ENCODE measurements at places on chromosomes 4 and X.

DNA sequence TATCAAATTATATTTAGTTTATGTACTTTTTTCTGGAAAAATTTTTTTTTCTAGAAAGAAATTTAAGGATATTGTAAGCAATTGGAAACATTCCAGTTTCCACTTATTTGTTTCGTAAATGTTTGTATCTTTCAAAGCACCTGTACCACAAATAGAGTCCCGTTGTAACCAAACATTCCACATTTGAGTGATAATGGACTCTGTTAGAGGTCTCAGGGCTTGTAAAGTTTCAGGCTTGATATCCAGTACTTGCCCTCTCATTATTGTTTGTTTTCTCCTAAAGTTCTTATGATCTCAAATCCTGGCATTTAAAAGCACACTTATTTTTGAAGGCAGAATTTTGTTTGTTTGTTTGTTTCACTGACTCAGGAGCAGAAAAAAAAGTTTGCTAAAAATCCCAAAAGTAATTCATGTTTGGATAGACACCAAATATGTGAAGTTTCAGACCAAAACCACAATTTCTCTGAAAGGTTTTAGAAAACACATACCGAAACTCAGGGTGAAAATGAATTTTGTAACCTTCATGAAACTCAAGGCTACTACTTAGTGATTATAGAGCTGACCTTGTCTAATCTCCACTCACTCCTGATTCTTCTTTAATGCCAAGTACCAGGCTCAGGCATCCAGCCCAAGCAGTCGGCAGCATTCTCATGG lies 5.7 kb upstream of the TMEM192 start:
- DNase-seq, result no peak

DNA sequence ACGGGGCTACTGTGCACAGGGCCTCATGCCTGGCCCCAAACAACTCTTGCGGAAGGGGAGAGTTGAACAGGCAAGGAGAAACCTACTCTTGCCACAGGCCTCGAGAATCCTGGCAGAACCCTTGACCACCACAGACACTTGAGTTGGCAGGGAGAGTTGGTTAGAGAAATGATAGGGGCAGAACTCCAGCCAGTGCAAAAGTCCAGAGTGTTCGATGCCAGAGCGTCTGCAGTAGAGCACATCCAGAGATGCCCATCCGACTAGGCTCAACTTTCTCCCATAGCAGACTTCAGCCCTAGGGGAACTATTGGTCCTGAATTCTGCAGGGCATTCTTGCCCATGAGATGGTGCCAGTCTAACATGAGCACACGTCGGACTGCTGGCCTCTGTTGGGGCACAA lies 45.4 kb upstream of the RADX start:
- DNase-seq, result no peak

DNA sequence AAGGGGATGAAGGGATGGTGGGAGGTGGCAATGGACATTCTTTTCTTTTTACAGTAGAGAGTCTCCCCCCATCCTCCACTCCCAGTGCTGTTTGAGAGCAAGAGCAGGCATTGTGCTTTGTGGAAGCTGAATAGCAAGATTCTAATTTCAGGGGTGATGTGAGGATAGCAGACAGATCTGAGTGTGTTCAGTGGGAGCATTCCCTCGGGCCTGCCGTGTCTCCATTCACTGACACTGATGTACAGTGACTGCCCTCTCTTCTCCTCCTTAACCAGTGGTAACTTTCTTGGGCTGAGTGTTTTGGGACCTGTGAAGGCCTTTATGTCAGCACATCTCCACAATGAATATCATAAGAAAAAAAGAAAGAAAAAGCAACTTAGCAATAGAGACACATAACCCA lies 396.6 kb upstream of the RPS6KA3 start:
- no peak for DNase-seq

DNA sequence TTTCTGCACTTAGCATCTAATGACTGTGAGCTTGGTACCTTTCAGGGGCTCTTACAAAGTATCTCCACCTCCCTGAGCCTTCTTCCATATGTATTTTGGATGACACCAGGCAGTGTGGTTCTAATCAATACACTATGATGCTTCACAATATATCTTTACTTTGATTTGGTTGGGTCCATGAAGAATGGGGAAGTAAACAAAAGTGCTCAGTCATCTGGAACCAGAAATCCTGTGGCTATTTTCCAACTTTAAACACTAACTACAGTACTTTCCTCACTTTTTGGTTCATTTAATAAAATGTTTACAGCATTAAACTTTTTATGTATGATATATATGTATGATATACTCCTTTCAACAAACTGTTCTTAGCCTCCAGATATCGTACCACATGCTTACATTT lies 216.4 kb upstream of the AFF2 start:
- DNase-seq, result no peak

- no peak for DNase-seq
Observed at GRCh38 chrX:149433051-149433450, 72.1 kb downstream of the IDS start.

DNA sequence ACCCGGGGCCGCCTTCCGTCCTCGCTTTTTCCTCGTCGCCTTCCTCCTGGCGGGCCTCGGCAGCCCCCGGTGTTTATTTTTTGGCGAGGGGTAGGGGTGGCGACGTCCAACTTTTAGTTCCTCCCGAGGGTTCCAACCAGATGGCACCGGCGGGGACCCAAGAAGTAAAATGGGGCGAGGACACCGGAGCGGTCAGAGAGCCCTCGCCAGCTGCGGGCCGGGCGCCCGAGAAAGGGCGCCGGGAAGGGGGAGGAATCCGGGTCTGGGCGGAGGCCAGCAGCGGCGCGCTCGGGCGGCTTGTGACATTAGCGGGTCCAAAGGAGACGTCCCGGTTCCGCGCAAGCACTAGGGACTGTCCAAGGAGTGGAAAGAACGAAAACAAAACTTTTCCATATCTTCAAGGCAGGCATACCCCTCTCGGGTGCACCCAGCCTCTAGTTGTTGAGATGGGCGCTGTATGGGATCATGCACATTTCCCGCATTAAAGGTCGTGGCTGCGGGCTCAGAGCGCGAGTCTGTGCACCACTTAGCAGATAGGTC lies 691 bp upstream of the USP46 start:
- no peak for DNase-seq

DNA sequence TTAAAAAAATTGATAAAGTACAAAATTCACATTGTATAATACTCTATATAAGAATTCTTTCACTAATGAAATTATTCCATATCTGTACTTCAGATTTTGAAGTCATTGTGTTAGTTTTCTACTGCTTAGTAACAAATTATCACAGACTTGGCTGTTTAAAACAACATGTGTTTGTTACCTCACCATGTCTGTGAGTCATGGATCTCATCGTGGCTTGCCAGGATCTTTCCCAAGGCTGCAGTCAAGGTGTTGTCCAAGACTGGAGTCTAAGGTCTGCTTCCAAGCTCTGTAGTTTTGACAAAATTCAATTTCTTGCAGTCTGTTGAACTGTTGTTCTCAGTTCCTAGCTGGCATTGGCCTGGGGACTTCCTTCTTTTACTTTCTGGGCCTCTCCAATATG lies 1286.9 kb downstream of the ADGRL3 start:
- no peak for DNase-seq

- no peak for DNase-seq
Observed at GRCh38 chrX:38880296-38880854, 79.1 kb downstream of the MID1IP1 start.

- no peak for DNase-seq
Observed at GRCh38 chr4:161208564-161208963, 955.2 kb downstream of the FSTL5 start.

DNA sequence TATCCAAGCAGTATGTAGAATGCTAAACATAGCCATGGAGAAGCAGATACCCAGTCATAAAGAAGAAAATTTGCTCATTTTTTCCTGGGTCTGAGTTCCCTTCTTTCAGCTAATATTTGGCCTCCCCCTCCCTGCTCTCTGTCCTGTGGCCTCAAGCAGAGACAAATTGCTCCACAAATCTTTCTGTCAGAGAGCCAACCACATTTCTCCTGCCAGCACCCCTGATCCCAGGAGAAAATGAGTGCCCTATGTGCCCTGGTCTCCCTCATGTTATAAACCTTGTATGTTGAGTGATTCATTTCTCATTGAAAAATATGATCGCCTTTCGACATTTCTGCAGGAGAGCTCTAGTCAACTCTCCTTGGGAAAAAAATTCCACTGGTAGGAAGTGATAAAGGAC lies 82.0 kb downstream of the TMEM156 start:
- DNase-seq, result no peak

DNA sequence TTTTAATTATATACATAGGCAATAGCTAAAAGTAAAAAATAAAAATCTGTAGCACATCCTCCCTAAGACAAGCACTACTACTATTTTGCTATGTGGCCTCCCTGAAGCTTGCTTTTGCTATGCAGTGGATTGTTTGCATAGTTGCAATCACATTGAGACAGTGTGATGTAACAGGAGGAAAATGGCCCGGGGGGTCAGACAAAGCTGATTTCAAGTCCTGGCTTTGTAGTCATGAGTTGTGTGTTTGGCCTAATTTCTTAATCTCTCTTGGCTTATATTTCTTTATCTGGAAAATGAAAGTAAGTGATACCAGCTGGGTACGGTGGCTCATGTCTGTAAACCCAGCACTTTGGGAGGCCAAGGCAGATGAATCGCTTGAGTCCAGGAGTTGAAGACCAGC lies 166.6 kb downstream of the LHFPL1 start:
- no peak for DNase-seq

DNA sequence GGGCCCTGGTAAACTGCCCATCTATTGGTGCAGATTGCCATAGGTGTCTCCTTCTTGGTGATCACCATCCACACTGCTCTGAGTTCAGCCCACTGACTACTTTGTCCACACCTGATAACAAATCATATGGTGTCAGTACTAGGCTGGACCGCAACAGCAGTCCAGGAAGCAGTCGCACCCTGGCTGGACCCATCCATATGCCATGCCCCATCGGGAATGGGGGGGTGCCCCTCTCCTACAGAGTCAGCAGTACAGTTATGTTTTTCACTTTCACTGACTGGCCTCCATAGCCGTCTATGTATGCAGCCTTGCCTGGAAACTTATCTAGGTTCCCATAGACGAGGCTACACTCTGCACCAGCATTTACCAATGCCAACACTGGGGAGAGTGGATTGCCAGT lies 226.1 kb downstream of the ADGRL3 start:
- DNase-seq, result no peak

DNA sequence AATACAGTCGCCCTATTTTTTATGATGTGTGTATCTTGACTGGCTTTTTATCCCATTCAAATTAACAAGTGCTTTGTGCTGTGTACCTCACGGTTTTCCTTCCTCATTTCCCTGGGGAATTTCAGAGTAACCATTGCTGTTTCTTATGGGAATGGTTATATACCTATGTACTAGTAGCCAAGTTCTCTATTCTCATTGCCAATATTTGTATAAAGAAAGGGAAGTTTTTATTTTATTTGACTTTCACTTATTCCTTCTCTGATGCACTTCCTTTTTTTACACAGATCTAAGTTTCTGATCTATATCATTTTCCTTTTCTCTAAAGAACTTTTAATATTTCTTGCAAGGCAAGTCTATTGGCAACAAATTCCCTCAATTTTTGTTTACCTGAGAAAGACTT lies 181.3 kb downstream of the SOWAHB start:
- no peak for DNase-seq

DNA sequence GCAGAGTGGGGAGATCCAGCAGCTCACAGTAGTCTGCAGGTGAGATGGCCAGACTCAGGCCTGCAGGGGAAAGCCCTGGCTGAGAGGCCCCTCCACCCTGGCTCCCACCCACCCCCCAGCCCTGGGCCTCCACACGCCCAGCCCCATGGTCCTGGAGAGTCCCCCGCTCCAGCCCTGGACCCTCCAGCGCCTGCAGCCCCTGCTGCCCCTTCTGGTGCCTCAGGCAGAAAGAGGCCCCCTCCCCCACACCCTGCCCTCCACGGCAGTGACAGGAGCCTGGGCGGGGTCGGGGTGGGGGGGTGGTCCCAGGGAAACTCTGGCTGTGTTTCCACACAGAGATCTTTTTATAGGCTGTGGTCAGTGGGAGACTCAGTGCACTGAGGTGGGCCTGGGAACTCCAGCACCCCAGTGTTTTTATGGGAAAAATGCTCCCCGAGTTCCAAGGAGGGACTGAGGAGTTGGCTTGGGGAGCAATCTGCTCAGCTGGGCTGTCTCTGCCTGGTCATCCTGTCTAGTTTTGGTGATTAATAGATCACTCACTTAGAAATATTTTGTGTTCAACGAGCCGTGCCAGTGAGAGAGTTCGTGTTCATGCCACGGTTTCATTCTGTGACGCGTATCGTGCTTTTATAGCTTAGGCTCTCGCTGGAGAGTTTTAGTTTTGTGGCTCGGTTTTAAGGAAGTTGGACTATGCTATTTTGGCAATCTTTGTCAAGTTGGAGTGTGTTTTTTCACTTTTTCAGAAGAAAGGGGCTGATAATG lies 53.1 kb upstream of the HGFAC start:
- DNase-seq, result no peak

GRCh38 chrX:47198026-47198686 lies 4.5 kb downstream of the UBA1 start:
- no peak for DNase-seq

Data from stimulated activated CD4-positive, alpha-beta T cell treated with anti-CD3 and anti-CD28 coated beads, Interleukin-1b, Interleukin-23, amount 100 ng/mL, for 1 hour (primary cell).